CD4-positive, alpha-beta T cell treated with Interleukin-17A for 1 hour (primary cell): ENCODE measurements at places on chromosomes 6 and 20.

- no peak for DNase-seq
Observed at GRCh38 chr6:121944354-121944753, 455.1 kb upstream of the HSF2 start.

GRCh38 chr20:47099825-47100441 is 205.3 kb downstream of the EYA2 start:
- no peak for DNase-seq

- DNase-seq: no peak
Observed at GRCh38 chr6:121668259-121668658, 232.8 kb downstream of the GJA1 start.

DNA sequence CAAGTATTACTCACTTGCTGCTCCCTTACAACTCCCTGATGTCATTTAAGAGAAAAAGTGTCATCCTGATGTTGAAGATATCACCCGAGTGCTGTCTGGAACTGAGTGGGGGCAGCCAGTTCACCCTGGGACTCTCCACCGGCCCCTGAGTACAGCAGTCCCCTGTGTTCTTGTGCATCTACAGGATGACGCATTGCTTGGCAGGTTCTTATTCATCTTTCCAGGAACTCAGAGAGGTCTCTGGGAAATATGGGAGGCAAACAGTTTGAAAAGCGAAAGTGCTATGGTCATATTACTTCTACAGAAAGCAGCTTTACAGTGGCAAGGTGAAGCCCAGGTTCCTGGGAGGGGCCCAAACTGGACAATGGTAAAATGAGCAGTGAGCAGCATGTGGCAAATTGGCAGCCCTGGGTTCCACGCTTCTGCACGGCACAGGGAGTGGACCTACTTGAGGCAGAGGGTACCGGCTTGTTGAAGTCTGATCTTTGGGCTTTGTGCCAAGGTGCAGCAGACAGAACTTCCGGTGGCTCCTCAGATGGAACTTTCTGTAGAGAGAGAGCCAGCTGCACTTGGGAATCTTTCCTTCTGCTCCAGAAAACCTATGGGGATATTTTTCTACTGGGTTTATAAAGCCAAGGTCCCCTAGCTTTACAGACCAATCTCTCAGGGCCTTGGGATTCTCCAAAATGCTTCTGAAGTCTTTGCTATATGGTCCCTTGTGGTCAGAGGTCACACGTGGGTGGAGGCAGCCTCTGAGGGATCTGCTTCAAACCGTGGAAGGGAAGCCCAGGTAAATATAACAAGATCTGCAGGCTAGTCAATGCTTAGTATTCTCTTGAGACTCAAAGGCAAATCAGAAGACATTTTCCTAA is 128.3 kb downstream of the MAP3K7 start:
- DNase-seq: peak; percentile 65

DNA sequence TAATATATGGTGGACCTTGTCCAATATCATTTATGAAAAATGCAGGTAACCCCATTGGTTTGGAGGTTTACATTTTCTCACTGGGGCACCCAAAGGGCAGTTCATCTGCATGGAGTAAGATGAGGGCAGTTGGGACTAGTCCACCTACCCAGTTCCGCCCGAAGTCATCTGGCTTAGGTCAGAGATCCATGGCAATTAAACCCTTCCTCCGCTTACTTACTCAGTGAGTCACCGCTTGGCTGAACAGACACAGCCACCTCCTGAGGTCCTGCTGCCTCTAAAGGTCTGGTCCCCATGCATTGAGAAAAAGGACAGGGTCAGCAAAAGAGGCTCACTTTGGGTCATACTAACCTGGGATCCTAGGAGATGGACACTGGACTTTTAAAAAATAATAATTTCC is 102.9 kb upstream of the PRL start:
- DNase-seq: no peak

DNA sequence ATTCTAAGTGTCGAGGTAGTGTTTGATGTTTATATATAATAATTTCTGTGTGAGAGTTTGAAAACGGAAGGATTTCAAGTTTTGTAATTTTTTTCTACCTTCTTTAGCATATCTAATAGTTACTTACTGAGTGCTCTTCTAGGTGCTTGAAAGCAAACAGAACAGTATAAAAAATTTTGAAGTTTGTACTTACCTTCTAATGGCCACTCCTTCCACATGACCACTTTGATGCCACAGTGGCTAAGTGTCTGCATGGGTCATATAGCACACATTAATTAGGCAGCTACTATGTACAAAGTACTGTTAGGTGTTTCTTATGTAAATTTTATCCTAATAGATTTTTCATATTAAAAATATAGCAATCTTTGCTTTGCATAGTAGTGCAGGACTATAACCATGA is 21.1 kb downstream of the RPRD1B start:
- no peak for DNase-seq

DNA sequence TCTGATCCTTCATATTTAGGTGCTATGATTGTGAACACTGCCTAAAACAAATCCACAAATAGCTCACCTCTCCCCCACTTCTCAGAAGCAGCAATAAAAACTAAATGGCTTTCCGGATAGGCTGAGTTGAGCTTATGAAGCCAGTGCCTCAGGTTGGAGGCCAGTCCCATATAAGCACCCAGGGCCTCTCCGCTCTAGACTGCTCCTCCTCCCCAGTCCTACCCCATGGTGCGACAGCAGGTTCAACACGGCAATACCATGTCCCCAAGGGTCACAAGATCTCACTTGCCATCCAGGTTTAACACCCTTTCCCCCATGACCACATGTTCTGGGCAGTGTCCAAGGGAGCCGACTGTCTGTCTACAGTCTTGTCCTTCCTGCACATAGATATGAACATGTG is 20.8 kb downstream of the BNIP5 start:
- DNase-seq: no peak

DNA sequence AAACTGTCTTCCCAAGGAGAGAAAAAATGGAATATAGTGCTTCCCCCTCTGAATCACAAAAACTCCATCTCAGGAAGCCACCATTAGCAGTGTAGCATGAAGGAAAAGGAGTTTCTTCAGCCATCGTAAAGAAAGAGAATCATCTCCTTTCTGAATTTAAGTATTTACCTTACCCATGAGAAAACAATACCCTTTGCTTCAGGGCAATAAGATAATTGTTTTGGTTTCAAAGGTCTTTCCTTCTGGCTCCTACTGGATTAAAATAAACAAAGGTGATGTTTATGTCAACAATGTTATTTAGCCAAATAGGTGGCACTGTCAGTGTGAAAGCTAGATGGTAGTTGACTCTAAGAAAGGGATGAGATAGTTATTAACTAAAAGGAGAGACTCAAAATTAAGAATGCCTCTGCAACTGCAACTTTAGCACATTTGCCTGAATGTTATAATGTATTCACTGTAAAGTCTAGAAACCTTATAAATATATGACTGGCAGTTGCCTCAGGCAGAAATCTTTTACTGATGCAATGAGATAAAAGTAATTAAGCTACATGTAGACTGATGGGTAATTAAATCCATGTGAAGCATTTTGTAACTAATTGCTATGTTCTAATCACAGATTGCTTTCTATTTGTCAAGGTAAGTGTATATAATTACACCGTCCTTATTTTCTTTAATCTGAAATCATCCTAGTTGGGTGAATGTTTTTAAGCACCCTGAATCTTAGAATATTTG is 399.0 kb downstream of the CDKAL1 start:
- no peak for DNase-seq

DNA sequence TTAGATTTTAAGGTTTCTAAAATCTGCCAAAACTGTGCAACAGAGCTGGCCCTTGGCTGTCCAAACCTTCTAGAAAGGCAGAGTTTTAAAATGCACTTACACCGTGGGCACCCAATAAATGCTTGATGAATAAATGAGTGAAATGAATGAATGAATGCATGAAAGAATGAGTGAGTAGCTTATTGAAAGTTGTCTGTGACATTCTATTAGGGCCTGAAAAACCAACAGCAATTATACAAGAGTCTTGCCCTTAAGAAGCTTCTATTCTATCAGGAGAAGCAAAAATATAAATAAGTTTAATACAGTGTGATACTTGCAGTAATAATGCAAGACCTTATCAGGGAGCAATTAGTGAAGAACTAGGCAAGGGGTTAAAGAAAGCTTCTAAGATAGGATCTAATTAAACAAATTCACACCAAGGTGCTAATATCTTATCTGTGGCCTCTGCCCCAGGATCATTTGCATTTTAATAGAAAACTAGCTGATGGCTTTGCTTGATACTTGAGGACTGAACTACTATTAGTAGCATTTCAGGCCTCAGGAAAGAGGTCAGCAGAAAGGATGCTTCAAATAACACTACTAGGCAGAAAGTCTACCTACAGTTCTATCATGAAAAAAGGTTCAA is 230.7 kb downstream of the GMPR start:
- DNase-seq: no peak
